Activated CD4-positive, alpha-beta T cell treated with anti-CD3 and anti-CD28 coated beads, Interleukin-2, amount 50 U/mL, for 24 hours (primary cell): ENCODE measurements at places on chromosomes 13 and 19.

DNA sequence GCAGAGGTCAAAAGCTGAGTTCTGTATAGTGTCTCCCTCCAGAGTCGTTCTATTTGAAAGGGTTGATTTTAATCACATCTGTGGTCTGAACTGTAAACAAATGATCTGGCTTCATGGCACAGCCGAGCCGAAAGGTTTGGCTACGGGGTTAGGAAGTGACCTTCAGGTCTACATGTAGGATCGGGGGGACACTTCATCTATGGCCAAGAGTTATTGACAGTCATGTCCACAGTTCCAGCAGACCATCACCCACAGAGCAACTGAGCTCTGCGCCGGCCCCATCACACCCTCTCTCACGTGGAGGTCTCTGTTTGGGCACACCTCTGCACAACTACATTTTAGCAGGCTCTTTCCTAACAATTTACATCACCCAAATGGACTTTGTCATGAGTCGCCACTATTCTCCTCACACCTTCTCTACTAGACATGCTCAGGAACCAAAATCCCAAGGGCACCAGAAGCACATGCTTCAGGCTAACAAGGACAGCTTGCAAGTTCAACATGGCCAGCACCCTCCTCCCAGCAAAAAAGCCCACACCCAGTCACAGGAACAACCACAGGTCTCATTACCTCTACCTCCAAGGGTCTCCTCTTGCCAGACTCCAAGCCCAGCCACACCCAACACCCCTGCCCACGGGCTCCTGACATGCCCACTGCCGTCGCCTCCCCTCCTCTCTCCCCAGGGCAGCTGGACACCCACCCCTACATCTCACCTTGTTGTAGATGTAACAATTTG, 36.1 kb upstream of the EPHX3 start:
- no peak for DNase-seq

DNA sequence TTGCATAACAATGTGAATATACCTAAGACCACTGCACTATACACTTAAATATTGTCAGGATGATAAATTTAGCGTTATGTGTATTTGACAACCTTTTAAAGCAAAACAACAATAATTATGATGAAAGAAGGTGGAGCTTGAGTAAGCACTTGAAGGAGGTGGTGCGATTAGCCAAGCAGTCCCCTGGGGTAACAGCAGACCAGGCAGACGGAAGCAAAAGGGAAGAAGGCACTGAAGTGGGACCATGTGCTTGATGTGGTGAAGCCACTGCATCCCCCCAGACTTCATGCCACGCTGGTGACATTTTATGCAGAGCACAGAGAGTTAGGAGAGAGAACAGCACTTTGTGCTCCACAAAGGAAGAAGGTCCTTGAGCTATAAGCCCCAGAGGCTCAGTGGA, 58.3 kb upstream of the ZNF507 start:
- no peak for DNase-seq

- DNase-seq = peak; percentile 71
These were observed at the start of gene ZNF155 for GRCh38 chr19:43983912-43984686. Gene ZNF155 (plus strand): TSS chr19:43984188. CDS start chr19:43988544, 4,356 bp downstream.

- DNase-seq = no peak
These were observed 5.2 kb downstream of the TGDS start for GRCh38 chr13:94590744-94591143.

DNA sequence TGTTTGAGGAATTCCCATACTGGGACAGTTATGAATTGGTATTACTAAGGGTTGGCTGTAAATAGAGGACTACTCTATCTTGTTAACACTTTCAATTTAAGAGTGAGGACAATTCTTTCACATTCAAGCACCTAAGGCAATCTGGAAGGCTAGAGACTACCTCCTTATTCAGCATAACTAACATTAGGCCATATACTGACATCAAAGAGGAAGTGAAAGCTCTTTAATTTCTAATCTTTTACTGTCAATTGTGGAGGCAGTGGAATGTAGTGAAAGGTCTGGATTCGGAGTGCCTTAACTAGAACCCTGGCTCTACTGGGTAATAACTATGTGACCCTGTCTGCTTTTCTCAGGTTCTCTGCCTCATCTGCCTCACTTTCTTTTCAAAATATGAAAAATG, 134.0 kb downstream of the UFM1 start:
- DNase-seq = no peak
